NCI-H2227 treated with DMSO at 0.1 percent for 48 hours (cell line): ENCODE measurements at places on chromosomes 12 and 14.

GRCh38 chr12:104870797-104871196 is 87.3 kb downstream of the SLC41A2 start:
- no peak for DNase-seq

- peak; percentile 42 for DNase-seq
These were observed 40.2 kb downstream of the HSP90AA1 start for GRCh38 chr14:102046337-102047278.

DNA sequence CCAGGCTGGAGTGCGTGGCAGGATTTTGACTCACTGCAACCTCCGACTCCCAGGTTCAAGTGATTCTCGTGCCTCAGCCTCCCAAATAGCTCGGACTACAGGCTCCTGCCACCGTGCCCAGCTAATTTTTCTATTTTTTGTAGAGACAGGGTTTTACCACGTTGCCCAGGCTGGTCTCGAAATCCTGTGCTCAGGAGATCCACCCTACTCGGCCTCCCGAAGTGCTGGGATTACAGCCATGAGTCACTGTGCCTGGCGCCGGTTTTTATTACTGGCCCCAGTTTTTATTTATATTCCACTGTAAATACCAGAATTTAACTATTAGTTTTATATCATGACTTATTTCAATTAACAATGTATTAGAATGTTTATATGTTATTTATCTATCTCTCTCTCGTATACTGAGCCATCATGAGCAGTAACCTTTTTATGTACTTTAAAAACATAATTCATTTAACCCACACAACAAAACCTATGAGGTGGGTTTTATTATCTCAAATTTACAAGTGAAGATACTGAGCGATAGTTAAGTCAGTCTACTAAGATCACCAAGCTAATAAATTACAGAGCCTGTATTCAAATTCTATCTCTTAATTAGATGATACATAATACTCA is 47.8 kb downstream of the HECTD1 start:
- no peak for DNase-seq

DNA sequence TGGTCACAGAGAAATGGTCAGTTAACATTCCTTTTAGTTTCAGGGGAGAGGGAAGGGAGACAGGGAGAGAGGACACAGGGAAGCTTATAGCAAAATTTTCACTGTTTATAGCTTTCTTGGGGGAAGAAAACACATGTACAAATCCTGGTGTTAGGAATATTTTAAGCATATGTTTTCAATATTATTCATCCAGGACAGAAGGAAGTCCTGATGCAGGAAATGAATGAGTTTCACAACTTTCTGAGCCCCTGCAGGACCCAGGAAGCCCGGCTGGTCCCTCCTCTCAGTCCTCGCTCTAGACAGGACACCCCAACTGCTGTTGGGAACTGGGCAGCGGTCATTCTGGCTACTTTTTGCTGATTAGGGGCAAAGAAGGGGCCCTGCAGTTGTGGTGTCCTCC is 71.1 kb upstream of the ZDHHC17 start:
- no peak for DNase-seq

DNA sequence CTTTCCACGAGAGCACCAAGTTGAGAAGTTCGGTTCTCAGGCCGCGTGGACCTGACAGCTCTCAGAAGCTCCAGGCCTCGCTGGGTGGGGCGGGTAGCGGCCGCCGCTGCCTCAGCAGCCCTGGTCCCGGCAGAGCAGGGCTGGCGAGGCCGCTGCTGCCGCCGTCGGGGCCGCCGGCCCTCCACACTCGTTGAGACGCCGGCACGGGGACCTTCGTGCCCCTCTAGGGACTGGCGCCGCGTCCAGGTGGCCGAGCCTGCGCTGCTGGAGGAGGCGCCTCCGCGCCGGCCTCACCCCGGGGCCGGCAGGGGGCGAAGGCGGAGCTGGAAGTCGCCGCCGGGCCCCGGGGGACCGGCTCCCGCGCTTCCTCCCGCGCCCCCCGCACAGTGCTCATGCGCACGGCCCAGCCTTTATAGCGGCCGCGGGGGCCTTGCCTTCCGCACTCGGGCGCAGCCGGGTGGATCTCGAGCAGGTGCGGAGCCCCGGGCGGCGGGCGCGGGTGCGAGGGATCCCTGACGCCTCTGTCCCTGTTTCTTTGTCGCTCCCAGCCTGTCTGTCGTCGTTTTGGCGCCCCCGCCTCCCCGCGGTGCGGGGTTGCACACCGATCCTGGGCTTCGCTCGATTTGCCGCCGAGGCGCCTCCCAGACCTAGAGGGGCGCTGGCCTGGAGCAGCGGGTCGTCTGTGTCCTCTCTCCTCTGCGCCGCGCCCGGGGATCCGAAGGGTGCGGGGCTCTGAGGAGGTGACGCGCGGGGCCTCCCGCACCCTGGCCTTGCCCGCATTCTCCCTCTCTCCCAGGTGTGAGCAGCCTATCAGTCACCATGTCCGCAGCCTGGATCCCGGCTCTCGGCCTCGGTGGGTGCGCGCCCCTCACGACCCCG is at the start of gene COCH:
TSS of gene COCH (plus strand) at position 440 of the 879 bp plus-strand sequence. CDS start at position 820, 380 bp downstream.
- DNase-seq, result peak; percentile 28

DNA sequence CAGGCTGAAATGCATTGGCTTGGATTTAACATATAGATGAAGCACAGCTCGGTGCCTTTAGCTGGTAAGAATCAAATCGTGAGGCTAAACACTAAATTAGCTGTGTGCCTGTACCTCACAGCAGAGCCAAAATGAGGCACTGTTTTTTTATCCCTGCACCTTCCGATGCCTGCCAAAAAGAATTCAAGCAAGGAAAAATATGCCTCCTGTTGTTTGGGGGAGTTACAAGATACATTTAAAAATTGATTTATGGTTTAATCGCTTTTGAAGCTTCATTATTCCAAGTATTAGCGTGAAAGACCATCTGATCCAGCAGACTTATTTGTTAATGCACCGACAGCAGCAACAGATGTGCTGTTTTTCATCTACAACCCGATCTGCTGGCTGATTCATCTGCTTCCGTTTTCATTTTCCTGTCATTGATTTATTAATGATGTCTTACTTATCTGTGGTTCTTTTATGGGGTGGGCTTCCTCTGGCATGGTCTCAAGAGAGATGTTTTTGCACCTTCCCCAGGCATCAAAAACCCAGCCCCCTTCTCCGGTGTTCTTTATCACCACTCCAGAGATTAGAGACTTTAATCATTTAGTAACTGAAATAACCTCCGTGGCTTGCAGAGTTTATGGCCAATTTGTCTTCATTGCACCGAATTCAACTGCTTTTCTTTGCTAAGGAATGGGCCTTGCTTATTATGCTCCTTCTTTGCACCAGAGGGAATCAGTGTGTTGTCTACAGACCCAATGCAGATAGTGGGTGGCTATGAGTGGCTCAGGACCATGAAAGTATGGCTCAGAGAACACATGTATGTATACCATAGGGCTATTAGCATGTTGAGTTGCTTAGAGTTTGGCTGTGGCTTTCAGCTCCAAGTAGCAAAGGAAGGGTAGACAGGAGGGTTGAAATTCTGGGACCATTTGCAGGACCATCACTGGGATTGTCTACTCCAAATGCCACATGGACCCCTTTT is 166.8 kb upstream of the TMEM260 start:
- peak; percentile 6 for DNase-seq

GRCh38 chr12:123767613-123768012 is 5.5 kb downstream of the DNAH10 start:
- DNase-seq, result no peak

DNA sequence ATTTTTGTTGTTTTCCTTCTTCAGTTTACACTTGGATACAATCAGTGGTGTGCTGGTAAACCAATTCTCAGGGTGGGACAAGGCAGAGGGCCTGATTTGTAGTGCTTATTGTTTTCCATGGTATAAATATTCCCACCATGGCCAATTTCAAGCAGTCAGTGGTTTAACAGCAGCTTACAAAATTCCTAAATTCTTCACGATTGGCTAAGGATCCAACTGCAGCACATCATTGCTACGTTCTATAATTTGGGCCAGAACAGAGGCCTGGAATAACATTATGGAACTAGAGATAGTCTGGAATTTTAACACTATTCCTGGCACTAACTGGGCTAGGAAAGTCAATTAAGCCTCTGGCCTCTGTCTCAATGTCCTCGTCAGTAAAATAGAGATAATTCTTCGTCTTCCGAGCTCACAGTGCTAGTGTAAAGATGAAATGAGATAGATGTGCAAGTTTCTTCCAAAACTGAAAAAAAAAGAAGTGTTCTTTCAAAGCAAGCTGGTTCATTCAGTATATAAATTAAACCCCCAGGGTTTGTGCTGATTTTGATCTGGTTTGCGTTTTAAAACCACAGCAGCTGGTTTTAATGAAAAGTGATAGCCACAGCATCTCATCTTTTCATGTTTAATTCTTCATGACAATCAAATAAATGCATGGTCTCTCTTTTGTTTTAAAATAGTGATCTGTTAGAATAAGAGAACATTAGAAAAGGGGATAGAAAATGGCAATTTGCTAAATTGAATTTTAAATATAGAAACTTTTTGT is 104.1 kb downstream of the EPS8 start:
- DNase-seq, result no peak

DNA sequence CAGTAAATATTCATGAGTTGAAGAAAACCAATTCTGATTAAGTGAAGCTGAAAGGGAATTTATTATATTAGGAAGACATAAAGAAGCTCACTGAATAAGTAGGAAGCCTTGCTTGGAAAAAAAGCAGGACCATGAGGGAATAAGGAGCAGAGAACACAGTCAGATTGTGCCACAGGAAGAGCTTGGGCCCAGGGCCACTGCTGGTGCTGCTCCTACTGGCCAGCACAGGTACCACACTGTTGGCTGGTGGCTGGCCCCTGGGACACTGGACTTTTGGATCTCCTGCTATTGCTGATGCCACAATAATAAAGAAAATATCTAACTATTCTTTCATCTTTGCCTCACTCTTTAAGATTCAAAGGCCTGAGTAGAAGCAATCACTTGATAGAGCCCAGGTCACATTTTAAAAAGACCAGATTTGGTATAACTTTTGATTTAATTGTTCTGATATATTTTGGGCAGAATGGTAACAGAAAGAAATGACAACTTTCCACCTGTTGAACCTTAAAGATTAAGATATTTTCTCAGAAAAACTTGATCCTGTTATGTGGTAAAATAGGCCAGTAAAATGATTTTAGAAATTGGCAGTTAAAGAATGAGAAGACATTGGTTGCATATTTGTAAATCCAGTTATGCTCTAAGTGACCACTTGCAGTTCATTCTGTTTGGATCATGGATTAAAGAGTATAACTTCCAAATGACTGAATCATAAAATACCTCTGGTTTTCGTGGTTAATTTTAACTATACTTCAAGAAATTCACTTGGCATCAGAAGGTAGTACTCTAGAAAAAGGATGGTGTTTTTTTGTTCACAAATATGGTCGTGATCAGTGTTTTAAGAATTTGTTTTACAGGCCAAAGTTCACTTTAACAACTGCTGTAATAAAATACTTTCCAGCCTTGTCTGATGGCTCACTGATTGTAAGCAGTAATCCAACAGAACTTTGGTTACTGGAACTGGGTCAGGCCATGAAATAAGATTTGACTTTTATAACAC is 68.3 kb downstream of the DERA start:
- DNase-seq, result no peak

DNA sequence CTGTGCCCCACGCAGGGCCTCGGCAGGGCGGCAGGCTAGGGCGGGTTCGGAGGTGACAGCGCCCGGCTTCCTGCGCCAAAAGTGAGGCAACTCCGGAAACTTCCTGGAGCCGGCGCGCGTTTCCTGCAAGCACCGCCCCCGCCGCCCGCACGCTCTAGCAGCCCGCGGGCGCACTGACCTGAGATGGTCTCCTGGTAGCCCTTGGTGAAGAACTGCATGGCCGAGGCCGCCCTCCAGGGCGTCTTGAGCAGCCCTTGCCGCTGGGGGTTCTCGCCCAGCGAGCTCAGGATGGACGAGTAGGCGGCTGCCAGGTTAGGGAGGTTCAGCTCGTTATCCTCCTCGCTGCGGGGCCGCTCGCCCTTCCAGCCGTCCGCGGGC is 494 bp downstream of the GCH1 start:
- DNase-seq, result peak; percentile 8

DNA sequence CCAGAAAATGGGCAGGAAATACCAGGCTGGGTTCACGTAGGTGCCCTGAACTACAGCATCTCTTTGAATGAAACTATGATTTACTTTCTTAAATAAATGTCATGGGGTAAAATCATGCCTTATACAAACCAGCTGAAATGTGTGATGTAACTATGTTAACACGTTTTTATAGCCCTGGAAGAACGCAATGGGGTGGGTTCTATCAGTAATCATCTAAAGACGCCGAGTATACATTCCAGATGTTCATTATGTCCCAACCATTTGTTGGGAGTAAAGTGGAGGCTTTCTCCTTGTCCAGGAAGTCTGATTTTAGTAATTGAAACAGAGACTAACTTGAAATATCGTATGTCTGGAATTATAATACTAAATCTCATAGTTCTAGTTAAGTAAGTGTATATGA is 16.2 kb upstream of the IGF1 start:
- no peak for DNase-seq

DNA sequence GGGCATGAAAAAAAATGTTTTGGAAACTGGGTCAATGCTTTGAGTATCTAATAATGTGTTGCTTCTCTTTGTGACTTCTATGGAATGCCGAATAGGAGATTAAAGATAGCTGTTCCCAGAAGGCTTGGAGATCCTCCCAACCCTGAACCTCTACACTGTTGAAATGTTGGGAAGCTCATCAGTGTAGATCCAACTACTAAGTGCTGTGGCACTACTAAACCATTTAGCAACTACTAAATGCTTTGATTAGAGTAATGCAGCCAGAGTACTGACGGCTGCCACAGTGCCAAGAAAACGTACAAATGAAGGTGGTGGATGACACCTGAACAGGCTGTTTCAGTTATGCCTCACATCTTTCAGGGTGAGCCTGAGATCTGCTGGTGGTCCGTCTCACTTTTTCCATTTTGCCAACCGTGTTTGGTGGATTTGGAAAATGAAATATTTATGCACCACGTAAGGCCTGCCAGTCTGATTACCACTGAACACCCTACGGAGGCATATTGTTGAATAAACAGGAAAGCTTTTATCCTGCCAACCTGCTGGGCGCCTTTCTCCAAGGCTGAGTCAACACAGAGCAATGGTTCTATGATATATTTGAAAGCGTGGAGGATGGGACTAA is 938.0 kb upstream of the FLRT2 start:
- DNase-seq, result no peak

GRCh38 chr12:72011374-72011773 is 72.7 kb downstream of the TPH2 start:
- no peak for DNase-seq

DNA sequence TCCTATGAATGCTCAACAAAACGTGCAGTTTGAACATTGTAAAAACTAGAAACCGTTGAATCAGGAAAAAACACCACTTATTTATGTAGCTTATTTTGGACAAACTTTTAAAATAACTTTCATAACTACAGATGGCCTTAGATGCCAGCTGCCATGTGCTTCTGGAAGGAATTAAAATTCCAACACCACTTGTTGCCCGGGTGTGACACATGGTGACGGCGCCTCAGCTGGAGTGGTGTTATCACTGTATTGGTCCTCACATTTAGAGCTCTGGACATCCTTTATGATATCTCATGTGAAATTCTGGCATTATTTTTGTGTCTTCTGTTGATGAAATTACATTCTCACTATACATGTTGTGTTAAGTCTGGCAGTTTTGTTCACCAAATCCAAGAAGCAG is 211.0 kb downstream of the IPO8 start:
- no peak for DNase-seq

DNA sequence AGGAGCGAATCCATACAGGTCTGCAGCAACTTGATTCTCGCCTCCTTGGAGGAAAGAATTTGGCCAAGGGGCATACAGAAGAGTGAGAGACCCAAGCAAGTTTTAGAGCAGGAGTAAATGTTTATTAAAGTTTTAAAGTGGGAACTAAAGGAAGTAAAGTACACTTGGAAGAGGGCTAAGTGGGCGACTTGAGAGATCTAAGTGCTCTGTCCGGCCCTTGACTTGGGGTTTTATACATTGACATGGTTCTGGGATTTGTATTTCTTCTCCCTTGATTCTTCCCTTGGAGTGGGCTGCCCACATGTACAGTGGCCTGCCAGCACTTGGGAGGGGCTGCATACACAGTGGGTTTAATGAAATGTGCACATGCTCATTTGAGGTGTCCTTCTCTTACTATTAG is 421.2 kb downstream of the TMEM121 start:
- no peak for DNase-seq
